Stimulated activated CD8-positive, alpha-beta memory T cell treated with anti-CD3 and anti-CD28 coated beads, Interleukin-15, amount 100 ng/mL, for 24 hours (primary cell): ENCODE measurements at places on chromosomes 1 and 21.

DNA sequence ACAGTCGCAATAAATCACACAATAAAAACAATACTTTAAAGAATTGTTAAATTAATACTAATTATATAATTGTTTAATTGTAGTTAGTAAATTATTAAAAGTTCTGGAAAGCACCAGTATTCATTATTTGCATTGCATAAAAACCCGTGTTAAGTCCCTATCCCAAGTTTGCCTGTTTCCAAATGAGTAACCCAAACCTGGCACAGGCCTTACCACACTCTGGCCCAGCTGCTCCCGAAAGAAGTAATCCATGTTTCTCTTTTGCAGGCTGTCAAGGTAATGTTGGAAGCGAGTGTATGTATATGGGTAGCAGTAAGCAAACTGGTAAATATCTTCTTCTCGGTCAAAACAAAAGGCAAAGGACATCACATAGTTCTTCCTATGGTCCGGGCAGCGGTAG lies 268.7 kb upstream of the BEND5 start:
- no peak for DNase-seq

DNA sequence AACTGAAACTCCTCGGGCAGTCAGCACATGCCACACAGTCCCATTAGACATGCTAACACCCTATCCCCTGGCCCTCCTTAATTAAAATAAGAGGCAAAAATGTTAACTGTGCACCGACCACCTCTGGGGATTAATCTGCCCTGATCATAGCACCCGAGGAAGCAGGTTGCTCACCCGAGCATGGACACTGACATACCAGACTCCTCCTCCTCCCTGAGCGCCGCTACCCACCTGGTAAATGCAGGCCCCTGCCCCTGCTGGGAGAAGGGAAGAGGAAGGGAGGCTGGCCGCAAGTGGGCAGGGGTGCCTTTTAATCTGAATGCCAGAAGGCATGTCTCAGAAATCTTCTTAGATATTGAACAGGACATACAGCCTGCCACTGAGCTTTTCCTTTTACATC lies 360.9 kb downstream of the RRAGC start:
- no peak for DNase-seq

DNA sequence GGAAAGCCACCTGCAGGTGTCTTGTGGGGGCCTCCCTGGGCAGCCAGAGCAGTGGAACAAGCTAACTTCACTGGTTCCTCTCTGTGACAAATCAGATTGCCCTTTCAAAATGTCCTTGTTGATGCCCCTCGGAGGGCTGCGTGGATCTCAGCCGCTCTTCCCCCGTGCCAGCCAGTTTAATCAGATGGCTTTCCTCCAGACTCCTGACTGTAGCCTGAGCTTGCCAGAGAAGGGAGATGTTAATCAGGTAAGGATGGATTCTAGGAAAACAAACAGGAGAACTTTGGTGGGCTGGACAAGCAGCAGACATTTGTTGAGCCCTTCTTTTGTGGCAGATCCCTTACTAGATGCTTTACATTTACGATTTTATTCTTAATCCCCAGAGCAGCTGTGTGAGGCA lies 88.2 kb downstream of the DMRTA2 start:
- DNase-seq: no peak

GRCh38 chr1:110620250-110620615 lies 14.1 kb upstream of the KCNA2 start:
- DNase-seq: no peak

- no peak for DNase-seq
Measured at GRCh38 chr1:95029532-95029931, 43.2 kb downstream of the ALG14 start.

DNA sequence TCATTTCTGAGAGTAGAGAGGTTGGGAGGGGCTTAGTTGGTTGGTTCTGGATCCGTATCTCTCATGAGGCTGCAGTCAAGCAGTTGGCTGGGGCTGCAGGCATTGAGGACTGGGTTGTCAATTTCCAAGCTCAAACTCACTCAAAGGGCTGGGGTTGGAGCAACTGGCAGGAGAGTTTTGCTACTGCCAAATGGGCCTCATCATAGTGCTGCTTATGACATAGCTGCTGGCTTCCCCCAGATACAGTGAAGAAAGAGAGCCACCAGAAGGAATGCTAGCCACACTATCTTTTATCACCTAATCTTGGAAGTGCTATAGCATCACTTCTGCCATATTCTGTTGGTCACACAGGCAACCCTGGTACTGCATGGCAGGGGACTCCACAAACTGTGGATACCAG lies 363.5 kb upstream of the USP24 start:
- DNase-seq: no peak

DNA sequence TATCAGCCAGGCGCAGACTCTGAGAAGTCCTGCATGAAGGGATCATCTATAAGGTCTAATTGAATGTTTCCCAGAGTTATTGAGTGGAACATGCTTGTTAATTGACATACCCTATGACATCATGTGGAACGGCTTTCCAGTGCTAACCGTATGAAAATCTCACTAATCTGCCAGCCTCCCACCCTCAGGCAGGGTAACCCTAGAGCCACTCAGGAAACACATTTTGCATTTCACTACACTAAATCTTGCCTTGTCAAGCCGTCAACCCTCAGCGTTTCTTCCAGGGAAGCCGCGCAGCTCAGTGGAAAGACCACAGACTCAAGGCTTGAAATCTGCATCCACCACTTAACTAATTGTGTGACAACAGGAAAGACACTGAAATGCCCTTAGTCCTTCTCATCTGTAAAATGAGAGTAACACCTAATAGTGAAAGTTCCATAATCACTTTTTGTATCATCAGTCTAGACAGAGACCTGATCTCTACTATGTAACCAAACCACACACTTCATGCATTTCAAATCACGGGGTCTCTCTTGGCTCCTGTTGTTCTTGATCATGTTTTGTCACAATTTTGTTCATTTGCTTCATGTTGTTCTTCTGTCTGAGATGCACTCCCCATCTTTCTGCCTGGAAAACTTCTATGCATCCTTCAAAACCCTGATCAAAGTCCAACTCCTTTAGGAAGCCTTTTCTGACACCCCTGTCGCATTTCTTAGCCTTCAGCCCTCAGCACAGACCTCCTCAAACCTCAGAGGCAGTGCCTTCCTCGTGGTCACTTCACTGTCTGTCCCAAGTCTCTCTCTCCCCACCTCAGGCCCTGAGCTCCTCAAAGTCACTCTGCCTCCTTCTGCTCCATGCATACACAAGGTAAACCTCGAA lies 246.5 kb downstream of the TOMM20 start:
- DNase-seq: no peak

- no peak for DNase-seq
Measured at GRCh38 chr1:213552045-213552444, 435.7 kb upstream of the PROX1 start.

DNA sequence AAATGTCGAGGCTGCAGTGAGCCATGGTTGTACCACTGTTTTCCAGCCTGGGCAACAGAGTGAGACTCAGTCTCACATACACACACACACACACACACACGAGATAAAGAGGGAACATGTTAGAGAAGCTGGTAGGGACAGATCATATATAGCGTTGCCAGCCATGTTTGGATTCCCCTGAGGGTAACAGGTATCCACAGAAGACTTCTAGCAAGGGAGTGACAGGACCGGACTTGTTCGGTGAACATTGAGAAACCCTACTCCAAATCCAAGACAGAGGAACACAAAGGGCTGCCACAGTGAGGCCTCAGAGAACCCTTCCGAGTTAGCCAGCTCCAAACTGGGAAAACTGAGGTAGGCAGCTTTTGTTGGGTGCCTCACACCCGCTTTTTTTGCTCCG lies 3.7 kb upstream of the SARS1 start:
- DNase-seq: no peak

DNA sequence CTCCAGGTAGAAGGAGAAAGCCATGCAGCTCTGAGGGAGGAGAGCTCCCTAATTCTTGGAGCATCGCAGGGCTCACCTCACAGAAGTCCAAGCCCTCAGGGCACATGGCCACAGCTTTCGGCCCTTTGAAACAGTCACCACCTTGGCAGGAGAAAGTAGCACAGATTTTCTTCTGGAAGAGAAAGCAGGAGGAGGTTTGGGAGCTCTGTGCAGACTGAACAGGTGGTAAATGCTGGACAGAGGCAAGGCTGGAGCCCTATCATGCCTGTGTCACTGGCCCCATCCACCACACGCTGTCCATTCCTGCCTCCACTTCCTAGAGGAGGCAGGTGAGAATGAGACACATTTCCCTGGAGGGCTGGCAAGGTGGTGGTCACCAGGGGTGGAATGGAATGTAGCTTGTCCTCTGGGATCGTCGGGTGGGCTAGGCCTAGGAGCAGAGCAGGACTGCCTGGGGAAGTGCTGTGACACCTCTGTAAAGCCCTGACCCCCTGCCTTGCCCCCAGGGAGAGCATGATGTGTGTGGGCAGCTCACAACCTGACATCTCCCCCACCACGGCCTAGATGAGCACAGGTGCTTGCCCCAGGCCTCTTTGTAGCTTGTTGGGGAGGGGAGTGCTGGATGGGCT lies 2.8 kb upstream of the INPP5B start:
- no peak for DNase-seq

GRCh38 chr21:35511696-35512162 lies 462.6 kb upstream of the RUNX1 start:
- no peak for DNase-seq

- DNase-seq: no peak
Measured at GRCh38 chr21:28602546-28602945, 390.1 kb downstream of the LTN1 start.

GRCh38 chr1:86753700-86754099 lies 49.3 kb downstream of the SH3GLB1 start:
- no peak for DNase-seq

DNA sequence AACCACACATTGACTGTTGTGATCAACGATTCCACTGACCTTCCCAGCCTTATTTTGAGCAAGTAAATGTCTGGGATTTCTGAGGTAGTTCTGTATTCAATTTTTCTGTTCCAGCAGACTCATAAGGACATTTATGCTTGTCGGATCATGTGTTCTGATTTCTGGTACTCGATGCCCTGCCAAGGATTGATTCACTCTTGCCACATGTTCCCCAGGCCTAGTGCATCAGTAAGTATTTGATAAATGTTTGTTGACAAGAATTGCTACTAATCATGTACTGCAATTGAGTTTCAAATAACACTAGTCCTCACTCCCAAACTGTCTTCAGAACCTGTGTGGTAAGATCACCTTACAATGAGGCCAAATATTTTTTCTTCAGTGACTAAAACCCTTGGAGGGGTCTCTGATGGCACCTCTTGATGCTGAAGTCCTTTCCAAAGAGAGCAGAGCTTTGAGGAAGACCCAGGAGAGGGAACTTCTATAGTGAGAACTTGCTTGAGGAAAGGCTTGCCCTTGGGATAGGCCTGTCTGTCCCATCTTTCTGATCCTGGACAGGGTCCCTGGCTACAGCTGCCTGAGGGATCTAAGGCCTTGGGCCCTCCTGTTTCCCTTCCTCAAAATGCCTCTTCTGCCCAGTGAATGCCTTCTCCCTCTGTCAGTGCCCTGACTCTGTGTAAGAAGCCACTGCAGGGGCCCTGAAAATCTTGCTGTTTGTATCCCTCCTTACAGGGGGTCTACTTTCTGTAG lies 115.8 kb upstream of the FAM78B start:
- no peak for DNase-seq

DNA sequence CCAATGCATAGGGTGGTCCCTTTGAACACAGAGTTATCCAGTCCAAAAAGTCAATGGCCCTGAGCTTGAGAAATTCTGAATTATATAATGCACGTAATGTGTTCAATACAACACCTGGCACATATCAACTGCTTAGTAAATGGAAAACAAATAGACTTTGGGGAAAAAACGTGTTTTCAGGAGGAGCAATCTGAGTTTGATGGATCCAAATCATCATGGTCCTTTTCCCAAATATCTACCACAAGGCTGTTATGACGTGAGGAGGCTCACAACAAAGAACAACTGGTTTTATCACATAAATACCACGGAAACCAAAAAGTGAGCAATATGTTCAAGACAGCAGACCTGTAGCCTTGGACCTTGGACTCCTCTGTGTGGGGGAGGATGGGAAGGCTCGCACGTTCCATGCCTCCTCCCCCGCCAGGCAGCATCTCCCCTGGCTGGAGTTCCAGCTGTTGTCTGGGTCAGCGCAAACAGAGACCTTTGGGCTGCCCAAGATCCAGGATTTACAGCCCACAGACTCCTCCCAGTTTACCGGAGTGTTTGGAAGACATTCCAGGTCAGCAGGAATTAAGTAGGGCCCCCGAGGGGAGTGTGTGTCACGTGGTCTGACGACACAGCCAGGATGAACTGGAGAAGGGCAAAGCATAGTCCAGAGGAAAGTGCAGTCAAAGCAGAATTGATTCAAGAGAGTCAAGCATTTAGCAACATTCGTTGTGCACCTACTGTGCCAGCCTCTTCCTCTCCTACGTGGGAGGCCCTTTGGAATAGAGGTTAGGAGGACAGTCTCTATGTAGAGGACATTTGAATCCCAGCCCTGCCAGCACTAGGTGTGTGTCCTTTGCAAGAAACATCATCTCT lies 32.2 kb upstream of the MED18 start:
- DNase-seq: no peak

DNA sequence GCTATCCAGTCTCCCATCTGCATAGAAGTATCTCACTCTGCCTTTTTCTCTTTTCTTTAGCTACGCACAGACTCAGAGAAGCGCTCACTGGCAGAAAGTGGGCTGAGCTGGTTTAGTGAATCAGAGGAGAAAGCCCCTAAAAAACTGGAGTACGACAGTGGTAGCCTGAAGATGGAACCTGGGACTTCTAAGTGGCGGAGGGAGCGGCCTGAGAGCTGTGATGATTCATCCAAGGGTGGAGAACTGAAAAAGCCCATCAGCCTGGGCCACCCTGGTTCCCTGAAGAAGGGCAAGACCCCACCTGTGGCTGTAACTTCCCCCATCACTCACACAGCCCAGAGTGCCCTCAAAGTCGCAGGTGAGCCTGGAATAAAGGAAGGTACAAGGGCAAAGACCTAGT lies 48.0 kb upstream of the IPO9 start:
- no peak for DNase-seq
